ENCODE measurements at places on chromosomes 16 and 17. TPM values are rescaled to one million over a fixed set of nuclear protein-coding genes. Genes with fewer than 3 reads are reported as not detected.

The SEC14L5 gene
- not detected for total RNA-seq

The TMC5 gene
- total RNA-seq = not detected

The NOD2 gene
- not detected for total RNA-seq

The WNT3 gene
- 4.1 TPM for total RNA-seq

The CDH15 gene
- total RNA-seq = not detected

The MT1G gene
- total RNA-seq = 0.33 TPM

The CRYM gene
- not detected for total RNA-seq

The COPRS gene
- 122 TPM for total RNA-seq

The SULT1A2 gene
- 1.0 TPM for total RNA-seq

The NPIPB13 gene
- 0.79 TPM for total RNA-seq

The CCL7 gene
- total RNA-seq = not detected

The NOL3 gene
- 22.8 TPM for total RNA-seq

The IRX6 gene
- total RNA-seq = not detected

The SCO1 gene
- total RNA-seq = 78.5 TPM

The FAM20A gene
- not detected for total RNA-seq

The RPTOR gene
- total RNA-seq = 17.0 TPM

The KRTAP9-9 gene
- total RNA-seq = not detected

The SPIRE2 gene
- 1.0 TPM for total RNA-seq
